Neural crest cell (in vitro differentiated cells): ENCODE measurements at places on chromosomes 5 and 9. TPM values are rescaled to one million over a fixed set of nuclear protein-coding genes. Genes with fewer than 3 reads are reported as not detected.
A peak's percentile ranks its signal among the peaks of the same experiment; 100 is the strongest.

DNA sequence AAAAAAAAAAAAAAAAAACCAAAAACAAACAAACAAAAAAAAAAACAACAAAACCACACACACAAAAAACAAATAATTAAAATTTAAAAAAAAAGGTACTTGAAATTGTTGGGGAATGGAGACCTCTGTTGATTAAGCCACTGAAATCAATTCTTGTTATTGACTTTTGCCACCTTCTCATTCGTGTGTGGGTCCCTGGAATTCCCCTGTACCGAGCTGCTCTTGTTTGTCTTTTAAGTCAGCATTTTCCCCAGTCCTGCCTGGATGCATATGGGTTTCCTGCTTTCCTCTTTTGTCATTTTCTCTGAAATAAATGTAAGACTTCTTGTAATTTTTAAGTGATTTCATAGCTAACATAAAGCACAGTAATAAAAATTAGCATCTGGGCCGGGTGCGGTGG, 45.5 kb downstream of the GPBP1 start:
- H3K27me3 ChIP-seq: no peaks in the 10 kb centered on the region
- peaks cover 9% of the 10 kb centered on the region for H3K36me3 ChIP-seq
- H3K4me1 ChIP-seq: peaks cover 7% of the 10 kb centered on the region
- no peak overlapping the region for H3K4me3 ChIP-seq

HAVCR2 gene
- total RNA-seq: 0.19 and 0.55 TPM in 2 replicates

SPACA9 gene
- total RNA-seq: 3.6 and 4.1 TPM in 2 replicates

LRRTM2 gene
- 0.84 and 1.3 TPM in 2 replicates for total RNA-seq

DNA sequence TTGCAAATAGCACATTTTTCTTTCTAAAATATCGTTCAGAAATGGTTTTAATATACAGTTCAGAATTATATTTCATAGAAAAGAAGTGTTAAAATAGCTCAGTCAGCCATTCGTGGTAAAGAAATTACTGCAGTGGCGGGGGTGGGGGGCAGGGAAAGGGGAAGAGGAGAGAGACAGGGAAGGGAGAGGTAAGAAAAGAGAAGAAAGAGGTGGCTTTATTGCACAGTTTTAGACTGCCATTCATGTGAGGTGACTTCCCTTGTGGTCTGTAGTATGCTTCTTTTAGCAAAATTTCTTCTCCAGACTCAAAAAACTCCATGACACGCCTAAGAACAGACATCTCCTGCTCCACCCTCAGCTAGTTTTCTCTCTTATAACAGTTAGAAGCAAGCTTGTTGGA, 259.6 kb downstream of the TRPM3 start:
- H3K36me3 ChIP-seq: no peaks in the 10 kb centered on the region
- no peak overlapping the region for H3K27ac ChIP-seq
- H3K27me3 ChIP-seq: no peaks in the 10 kb centered on the region

ZFYVE16 gene
- 65.2 and 71.4 TPM in 2 replicates for total RNA-seq

IL9 gene
- not detected in 2 replicates for total RNA-seq

GRCh38 chr5:103066326-103066725, 53.6 kb downstream of the GIN1 start:
- no peak overlapping the region for H3K27ac ChIP-seq
- no peak for DNase-seq
- no peak overlapping the region for H3K4me3 ChIP-seq
- H3K4me1 ChIP-seq: no peaks in the 10 kb centered on the region

DNA sequence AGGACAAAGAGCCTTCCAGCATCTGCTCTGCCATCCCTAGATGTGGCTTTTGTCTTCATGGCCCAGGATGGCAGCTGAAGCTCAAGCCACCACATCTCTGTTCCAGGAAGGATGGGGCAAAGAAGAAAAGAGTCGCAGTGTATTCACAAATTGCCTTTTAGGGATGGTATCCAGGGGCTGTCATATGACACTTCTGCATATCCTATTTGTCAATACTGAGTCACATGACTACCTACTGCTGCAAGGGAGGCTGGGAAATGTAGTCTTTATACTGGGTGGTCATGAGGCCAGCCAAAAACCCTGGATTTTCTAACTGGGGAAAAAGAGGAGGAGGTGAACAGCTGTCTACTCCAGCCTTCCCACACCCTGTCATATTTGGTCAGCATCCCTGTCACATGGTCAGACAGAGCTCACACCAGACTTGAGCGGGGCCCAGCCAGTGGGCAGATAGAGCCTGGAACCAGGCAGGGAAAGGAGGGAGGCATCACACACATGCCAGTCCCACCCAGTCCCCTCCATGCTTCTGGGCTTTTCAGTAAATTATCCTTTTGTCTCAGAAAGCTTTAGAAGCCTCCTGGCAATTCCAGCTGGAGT, 52.0 kb downstream of the OLFM1 start:
- H3K4me3 ChIP-seq: no peak overlapping the region
- H3K27ac ChIP-seq: no peak overlapping the region
- no peak for DNase-seq
- peaks cover 26% of the 10 kb centered on the region for H3K4me1 ChIP-seq
- no peaks in the 10 kb centered on the region for H3K27me3 ChIP-seq

DNA sequence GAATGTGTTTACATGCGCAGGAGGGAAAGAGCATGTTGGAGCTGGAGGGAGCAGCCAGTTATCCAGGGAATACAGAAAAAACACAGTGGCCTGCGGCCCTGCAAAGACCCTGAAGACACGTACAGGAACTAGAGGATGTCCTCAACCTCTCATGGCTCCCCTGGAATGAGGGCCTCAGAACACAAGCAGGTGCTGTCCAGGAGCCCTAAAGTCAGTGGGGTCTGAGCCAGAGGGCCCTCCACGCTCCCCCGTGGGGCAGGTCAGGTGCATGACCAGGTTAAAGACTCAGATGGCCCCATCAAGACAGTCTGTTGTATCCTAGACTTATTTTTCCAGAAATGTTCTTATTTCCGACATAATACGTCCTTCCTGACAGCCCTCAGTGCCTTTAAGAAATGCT, 106.9 kb downstream of the ROR2 start:
- no peak overlapping the region for H3K27ac ChIP-seq
- no peak overlapping the region for H3K4me3 ChIP-seq
- peaks cover 63% of the 10 kb centered on the region for H3K4me1 ChIP-seq
- no peaks in the 10 kb centered on the region for H3K36me3 ChIP-seq
- DNase-seq: no peak

- peaks cover 84% of the 10 kb centered on the region for H3K4me1 ChIP-seq
- peaks cover 4% of the 10 kb centered on the region for H3K27me3 ChIP-seq
- H3K4me3 ChIP-seq: peak overlapping the region; percentile 84
- peak overlapping the region; percentile 88 for H3K27ac ChIP-seq
These were observed 31.1 kb downstream of the PTPA start for GRCh38 chr9:129142138-129142935.

DNA sequence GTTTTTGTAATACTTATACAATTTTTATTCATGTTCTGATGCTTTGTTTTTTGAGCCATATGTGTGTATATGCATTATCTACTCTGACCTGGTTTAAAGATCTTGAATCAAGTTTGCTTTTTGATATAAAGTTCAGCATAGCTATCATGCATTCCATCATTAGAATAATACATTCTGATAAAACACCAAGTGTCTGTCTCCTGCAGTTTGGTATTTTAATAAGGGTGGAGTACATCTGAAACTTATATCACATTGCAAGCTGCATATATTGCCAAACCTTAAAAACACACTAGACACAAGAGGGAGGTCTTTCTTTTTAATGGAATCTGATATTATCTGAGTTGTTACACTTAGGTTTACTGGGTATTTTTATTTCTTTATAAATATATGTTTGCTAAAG, 102.8 kb upstream of the ADAMTSL1 start:
- no peak overlapping the region for H3K27ac ChIP-seq
- no peaks in the 10 kb centered on the region for H3K27me3 ChIP-seq
- no peaks in the 10 kb centered on the region for H3K36me3 ChIP-seq
- H3K4me3 ChIP-seq: no peak overlapping the region
- no peaks in the 10 kb centered on the region for H3K4me1 ChIP-seq

GRCh38 chr9:74589576-74589975, 92.4 kb downstream of the RORB start:
- no peak overlapping the region for H3K4me3 ChIP-seq
- no peak for DNase-seq
- H3K36me3 ChIP-seq: no peaks in the 10 kb centered on the region

DNA sequence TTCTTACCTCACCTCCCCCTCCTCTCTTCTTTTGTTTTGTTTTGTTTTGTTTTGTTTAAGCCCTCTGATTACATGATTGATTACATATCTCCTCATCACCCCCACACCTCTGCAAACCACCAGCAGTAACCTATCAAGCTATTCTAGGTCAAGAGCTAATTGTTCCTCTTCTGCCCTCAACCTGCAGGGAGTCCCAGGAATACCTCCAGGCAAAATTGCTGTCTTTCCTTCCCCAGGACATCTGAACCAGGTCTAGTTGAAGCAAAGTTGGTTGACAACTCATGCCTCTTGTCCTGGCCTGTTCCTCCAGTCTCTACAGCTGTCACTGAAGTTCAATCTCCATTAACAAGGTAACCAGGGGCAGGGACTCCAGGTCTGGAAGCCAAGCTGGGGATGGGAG, 80.0 kb upstream of the PTGER4 start:
- H3K27me3 ChIP-seq: no peaks in the 10 kb centered on the region
- H3K27ac ChIP-seq: no peak overlapping the region
- H3K4me3 ChIP-seq: no peak overlapping the region
- no peaks in the 10 kb centered on the region for H3K36me3 ChIP-seq

AK1 gene
- 39.6 and 45.5 TPM in 2 replicates for total RNA-seq

GRCh38 chr9:94511134-94511954, 43.5 kb upstream of the PCAT7 start:
- no peak overlapping the region for H3K4me3 ChIP-seq
- no peaks in the 10 kb centered on the region for H3K36me3 ChIP-seq
- no peak overlapping the region for H3K27ac ChIP-seq
- peaks cover 5% of the 10 kb centered on the region for H3K4me1 ChIP-seq
- no peak for DNase-seq
- H3K27me3 ChIP-seq: no peaks in the 10 kb centered on the region

GRCh38 chr5:145867806-145868205, 5.0 kb downstream of the GRXCR2 start:
- no peak for DNase-seq
- no peaks in the 10 kb centered on the region for H3K27me3 ChIP-seq
- H3K4me1 ChIP-seq: peaks cover 5% of the 10 kb centered on the region
- no peaks in the 10 kb centered on the region for H3K36me3 ChIP-seq
- no peak overlapping the region for H3K4me3 ChIP-seq

DNA sequence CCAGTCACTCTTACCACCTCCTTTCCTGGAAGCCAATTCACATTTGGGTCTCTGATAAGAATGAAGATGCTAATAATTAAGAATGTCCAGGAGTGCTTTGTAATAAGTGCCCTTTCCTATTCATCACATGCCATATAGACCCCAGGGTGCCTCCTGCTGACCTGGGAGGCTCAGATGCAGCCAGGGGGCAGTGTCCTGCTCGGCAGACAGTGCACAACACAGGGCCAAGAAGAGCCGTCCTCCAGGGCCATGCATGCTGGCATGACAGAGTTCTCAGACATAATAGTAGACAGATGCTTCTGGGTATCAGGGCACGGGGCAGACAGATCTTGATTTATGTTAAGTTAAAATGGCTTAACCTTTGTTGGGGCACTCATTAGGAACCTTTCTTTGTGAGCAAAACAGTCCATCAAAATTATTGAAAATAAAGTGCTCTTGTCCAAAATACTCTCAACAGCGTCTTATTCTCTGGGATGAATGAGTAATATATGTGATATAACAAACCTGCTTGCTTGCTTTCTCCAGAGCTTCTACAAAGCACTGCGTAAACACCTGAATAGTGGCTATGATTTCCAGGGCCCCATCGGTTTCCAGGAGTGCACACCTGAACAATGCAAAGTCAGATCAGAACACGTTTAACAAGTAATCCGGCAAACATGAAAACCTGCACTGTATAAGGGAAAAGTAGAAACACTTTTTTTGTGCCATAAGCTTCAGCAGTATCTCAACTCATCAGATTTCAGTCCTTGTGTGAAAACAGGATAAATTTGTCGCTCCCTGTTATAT, 192.7 kb downstream of the FANCC start:
- no peaks in the 10 kb centered on the region for H3K36me3 ChIP-seq
- peaks cover 16% of the 10 kb centered on the region for H3K4me1 ChIP-seq
- no peak for DNase-seq
- H3K27me3 ChIP-seq: no peaks in the 10 kb centered on the region
- H3K27ac ChIP-seq: no peak overlapping the region
